ENCODE measurements at places on chromosomes 5 and 9.

- no peak for DNase-seq
These were observed 155.6 kb downstream of the TRIM32 start for GRCh38 chr9:116842658-116843057.

DNA sequence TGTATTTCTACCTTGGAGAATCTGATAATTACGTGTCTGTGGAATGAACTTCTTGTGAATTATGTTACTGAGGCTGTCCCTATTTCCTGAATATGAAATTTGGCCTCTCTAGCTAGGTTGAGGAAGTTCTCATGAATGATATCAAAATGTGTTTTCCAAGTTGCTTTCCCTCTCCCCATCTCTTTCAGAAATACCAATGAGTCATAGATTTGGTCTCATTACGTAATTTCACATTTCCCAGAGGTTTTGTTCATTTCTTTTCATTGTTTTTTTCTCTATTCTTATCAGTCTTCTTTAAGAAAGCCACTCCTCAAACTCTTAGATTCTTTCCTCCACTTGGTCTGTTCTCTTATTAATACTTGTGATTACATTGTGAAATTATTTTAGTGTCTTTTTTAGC is 923.8 kb upstream of the CDH9 start:
- peak; percentile 52 for DNase-seq

DNA sequence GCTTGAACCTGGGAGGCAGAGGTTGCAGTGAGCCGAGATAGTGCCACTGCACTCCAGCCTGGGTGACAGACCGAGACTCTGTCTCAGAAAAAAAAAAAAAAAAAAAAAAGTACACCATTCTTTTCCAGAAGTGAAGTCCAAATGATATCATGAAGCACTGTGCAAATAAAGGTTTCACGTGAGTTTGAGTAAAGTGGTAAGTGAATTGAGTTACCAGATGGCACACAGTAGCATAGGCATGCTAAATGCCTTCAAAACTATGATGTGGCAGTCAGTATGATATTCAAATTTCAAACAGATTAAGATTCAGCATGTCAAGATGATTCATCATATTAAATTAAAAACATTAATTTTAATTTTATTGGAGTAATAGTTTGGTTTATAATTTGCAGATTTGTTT is 195.2 kb downstream of the TAF11L14 start:
- DNase-seq: no peak

DNA sequence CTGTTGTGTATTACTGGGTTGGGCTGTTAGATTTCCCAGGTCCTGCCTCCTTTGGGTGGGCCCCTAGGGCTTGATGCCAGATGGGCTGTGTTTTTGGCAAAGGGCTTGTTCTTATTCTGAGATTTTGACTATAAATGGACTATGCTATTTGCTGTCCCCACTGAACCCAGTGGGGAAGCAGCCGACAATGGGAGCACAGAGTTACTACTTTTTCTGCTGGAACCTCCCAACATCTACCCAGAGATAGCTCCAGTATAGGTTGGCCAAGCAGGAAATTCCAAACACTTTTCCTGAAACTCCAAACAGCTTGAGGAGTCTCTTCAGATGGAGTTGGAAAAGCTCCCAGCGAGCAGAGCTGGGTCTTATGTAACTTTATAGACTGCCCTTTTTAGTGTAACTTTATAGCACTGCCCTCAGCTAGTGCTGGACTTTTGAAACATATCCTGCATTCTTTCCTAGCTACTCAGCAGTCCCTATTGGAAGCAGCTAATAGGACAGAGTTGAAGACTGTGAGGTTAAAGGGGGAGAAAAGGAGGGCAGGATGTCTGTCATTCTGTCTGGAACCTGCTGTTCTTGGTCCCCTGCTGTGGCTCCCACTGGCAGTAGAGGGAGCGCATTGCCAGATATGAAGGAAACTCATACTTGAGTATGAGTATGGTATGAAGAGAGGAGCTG is 21.0 kb downstream of the RUSC2 start:
- peak; percentile 99 for DNase-seq

DNA sequence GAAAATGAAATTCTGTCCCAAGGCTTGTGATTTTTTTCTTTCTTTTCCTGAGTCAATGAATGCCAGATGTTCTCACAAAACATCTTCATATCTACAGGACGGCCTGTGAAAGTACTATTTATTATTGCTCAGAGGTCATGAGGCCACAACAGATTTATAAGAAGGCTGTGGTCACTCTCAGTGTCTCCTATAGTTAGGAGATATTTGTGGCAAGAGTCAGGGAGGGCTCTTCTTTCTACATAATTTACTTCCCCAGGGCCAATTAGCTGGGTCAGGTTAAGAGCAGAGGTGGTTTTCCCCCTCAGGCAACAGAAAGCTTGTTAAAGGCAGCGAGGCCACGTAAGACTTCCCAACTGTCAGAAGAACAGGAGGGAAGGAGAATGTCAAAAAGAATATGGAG is 248.7 kb downstream of the SLIT3 start:
- DNase-seq: no peak

DNA sequence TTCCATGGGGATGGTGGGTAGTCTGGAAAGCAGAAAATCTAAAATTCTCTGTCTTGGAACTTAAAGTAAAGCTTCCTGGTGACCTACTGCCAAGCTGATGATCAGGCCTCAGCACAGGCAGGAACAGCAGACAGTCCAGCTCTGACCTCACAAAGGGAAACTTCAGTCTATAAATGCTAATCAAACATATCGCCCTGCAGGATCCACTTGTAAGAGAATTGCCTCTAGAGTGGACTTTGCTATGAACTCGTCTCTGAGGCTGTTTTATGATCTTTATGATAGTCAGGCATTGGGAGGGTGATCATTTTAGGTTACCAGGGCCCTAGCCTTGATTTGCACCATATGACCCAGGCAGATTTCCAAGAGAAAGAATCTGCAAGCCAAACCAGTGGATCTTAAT is 67.6 kb upstream of the SELENOP start:
- DNase-seq: no peak

GRCh38 chr9:90299968-90300367 is 342.7 kb downstream of the DIRAS2 start:
- DNase-seq: no peak

- no peak for DNase-seq
These were observed 27.6 kb downstream of the KIF4B start for GRCh38 chr5:155040984-155041653.

DNA sequence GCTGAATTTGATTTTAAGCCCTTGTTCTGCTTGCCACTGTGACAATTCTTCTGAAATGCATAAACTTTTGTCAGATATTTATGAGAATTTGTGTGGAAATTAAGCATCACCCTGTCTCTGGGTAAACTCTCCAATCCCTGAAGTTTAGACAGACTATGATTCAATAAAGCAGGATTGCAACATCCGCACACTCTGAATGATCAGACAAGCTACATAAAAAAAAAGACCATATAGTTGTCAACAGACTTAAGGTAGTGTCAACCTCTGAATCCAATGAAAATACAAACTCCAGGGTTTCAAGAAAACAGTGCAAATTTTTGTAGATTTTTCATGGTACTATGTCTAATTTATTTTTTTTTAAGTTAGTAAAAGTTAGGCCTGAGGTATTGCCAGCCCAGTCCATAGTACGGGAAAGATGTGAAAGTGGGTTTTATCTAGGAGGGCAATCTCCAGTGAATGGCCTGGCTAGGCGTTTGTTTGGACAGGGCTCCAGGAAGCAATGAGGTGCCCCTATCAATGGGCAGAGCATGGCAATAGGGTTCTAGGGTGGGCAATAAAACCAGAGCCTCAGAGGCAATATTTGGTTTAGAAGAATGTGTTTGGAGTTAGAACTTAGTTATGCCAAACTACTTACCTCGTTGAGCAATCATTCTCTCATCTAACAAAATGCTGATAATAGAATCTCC is 762.6 kb upstream of the SEMA6A start:
- DNase-seq: peak; percentile 34

DNA sequence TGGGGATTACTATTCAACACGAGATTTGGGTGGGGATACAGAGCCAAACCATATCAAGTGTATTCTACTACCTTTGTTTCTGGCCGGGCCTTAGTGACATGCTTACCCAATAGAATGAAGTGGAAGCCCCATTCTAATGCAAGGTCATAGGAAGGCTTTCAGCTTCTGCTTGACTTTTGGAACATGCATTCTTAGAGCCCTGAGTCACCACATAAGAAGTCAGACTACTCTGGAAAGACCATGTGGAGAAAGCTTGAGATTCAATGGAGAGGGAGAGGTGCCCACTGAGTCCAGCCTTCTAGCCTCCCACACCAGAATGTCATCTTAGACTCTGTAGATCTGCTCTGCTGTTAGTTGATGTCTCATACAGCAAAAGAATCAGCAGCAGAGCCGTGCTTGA is 155.7 kb upstream of the FBN2 start:
- DNase-seq: no peak

DNA sequence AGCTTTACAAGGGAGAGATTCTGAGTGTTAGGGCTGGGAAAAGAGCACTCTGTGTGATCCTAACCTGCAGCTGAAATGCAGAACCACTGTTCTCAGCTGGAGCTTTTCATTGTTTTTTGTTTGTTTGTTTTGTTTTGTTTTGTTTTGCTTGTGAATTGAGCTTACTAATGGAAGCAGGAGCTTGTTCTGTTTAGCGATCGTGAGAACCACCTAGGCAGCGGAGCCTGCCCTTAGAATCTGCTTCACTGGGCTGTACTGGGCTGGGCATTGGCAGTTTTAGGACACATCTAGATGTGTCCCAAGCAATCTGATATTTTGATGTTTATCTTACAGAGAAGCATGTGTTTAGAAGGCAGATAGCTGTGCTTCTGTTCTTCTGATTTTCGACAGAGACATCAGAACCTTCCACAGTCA is 14.3 kb downstream of the SYK start:
- no peak for DNase-seq

GRCh38 chr5:57302164-57302563 is 128.3 kb downstream of the GPBP1 start:
- DNase-seq: peak; percentile 40

GRCh38 chr5:124951661-124952060 is 205.2 kb upstream of the ZNF608 start:
- no peak for DNase-seq

DNA sequence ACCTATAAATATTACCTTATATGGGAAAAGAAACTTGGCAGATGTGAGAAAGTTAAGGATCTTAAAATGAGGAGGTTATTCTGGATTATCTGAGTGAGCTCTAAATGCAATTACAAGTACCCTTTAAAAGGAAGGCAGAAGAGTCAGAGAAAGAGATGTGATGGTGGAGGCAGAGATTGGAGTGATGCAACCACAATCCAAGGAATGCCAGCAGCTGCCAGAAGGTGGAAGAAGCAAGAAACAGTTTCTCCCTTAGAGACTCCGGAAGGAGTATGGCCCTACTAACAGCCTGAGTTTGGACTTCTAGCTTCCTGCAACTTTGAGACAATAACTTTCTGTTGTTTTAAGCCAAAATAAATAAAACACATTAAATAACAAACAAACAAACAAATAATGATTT is 108.7 kb upstream of the PRLR start:
- no peak for DNase-seq

GRCh38 chr5:96128204-96128864 is 166.7 kb upstream of the ELL2 start:
- no peak for DNase-seq

GRCh38 chr9:121735793-121736770 is 84.6 kb downstream of the DAB2IP start:
- peak; percentile 62 for DNase-seq

GRCh38 chr5:172133359-172134029 is 54.5 kb downstream of the STK10 start:
- peak; percentile 95 for DNase-seq

DNA sequence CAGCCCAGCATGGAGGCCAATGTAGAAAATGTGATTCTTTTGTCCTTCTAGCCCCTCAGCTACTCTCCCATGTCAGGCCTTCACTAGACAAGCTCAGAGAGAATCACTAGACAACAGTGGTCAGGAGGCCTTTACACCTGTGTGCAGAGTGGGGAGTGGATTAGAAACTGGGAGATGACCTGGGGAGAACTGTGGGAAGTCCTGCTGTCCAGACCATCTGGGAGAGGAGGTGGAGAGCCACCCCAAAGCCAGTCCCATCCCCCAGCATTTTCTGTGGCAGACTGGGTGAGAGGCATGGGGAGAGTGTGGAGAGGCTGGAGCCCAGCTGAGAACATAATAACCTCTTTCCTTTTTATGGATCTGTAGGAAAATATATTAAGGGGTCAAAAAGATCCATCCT is 452.0 kb upstream of the DMAC1 start:
- DNase-seq: no peak

DNA sequence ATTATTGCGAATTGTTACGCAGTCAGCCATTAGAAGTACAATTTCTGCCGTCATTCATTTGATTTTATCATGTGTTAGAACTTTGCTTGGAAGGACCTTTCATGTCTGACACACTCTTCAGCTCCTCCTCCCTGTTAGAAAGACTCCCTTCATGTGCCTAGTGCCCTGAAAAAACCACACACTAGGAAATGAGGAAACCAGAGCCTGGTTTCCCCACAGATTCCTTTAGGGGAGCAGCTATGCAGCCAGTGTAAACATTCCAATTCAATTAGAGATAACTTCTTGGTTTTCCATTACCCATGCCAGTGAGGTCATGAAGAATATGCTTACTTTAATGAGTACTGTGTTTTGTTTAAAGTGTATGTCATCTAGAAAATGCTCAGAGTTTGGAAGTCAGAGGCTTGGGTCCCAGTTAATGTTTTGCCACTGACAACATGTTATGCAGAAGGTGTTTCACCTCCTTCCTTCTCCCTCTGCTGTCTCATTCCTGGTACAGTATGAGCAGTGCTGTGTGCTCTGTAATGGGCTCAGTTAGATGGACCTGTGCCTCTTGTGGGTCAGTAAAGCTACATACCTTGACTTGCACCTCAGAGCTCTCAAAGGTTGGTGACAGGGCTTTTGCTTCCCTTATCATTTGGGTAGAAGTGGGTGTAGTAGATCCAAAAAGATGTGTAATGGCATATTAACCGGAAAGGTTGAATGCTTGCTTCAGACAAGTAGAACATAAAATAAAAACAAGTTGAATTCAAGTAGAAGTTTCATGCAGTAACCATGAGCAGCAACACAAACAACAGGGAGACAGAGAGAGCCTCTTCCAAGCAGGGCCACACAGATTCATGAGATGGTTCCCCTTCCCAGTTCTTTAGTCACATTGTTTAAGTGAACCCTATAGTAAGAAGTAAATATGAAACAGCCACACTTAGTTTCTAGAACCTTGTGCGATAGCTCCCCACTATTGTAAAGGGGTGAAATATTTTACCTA is 52.6 kb upstream of the TNFAIP8 start:
- DNase-seq: peak; percentile 95

- peak; percentile 15 for DNase-seq
These were observed 3.8 kb upstream of the ELAVL2 start for GRCh38 chr9:23829580-23830475.

DNA sequence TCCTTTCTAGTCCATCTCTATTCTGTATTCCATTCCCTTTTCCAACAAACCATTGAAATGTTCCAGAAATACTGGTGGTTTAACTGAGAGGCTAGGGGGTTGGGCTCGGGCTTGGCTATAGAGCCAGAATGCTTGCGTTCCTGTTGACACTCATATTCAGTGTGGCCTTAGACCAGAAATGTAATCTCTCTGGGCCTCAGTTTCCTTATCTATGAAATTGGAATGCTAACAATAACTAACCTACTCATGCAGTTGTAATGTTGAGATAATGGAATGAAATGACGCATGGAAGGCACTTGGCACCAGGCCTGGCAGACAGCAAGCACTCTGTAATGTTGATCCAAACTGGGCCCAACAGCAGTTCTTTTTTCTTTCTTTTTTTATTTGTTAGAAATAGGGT is 26.8 kb downstream of the JADE2 start:
- peak; percentile 96 for DNase-seq
